ENCODE measurements at places on chromosomes 13 and 19. TPM values are rescaled to one million over a fixed set of nuclear protein-coding genes. Genes with fewer than 3 reads are reported as not detected.

GRCh38 chr19:53823380-53824120 is 564 bp downstream of the NLRP12 start:
- DNase-seq: no peak

- no peak for DNase-seq
These were observed 24.6 kb upstream of the TM9SF2 start for GRCh38 chr13:99476648-99477047.

ACER1 gene
- not detected for total RNA-seq

ATP11A gene
- 58.5 TPM for total RNA-seq

CEACAM8 gene
- total RNA-seq: not detected

CADM4 gene
- total RNA-seq: 13.7 TPM

TNNT1 gene
- 25.6 TPM for total RNA-seq

TYROBP gene
- total RNA-seq: 88.7 TPM

Data from left cardiac atrium (tissue), 4 donors.